ENCODE measurements at places on chromosomes 4 and X. TPM values are rescaled to one million over a fixed set of nuclear protein-coding genes. Genes with fewer than 3 reads are reported as not detected.
A peak's percentile ranks its signal among the peaks of the same experiment; 100 is the strongest.

DNA sequence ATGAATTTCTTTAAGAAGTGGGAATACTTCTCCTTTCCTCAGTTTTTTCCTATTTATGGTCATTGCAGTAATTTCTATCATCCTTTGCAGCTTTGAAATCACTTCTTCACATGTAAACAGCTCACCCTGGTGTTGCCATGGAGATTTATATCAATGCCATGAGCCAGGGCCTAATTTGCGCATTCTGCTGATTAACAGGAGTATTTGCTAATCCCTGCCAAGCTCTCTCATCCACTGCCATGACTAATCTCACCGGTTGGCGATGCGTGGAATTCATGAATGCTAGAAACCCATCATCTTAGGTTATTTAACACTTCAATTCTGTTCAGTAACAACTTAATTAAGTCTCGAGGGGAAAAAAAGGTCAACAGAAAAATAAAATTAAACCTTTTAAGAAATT, 11.8 kb upstream of the FGF13 start:
- DNase-seq: no peak

SCML2 gene
- total RNA-seq: 1.7 TPM

- peak; percentile 12 for DNase-seq
These were observed 19.5 kb downstream of the NSUN7 start for GRCh38 chr4:40769266-40769665.

DNA sequence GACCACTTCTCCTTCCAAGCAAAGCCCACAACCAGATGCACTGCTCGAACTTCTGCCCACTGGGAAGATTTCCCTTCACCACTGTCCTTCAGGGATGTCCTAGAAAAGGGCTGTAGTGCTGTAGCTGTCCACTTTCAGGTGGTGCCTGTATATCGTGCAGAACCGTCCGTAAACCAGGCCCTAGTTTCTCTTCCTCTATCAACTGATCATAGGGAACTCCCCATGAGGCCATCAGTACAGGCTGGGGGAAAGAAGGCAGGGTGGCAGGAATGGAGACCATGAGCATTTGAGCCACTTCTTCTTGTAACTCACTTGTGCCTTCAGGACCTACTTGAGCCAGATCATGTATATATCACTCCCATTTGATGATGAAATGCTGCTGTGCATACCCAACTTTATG, 57.3 kb upstream of the FAM9B start:
- no peak for DNase-seq

- no peak for DNase-seq
These were observed 34.0 kb upstream of the JADE1 start for GRCh38 chr4:128775477-128775876.

DNA sequence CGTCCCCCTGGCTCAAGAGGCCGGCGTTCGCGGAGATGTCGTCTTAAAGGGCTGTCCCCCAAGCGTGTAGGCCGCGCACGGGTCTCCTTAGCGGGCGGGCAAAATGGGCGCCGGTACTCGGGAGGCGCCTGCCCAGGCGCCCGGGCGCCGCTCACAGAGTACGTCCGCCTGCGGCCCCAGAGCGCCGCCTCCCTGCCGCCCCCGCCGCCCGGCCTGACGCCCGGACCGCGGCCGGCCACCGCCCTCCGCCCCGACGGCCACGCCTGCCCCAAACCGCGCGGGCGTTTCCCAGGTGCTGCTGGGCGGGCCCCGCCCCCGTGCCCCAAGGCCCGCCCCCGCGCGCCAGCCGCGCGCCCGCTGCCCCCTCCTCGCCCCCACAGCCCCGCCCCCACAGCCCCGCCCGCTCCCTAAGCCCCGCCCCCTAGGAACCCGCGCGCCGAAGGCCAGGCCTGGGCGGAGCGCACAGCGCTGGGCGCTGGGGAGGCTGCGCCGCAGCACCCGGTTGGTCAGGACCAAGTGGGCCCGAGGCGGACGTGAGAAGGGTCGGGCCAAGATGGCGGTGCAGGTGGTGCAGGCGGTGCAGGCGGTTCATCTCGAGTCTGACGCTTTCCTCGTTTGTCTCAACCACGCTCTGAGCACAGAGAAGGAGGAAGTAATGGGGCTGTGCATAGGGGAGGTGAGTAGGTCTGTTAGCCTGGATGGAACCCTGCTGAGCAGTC, at the start of the genes BRCC3, CMC4 and MTCP1:
Gene BRCC3, plus strand, starts transcription at position 534 of the 719 bp plus-strand sequence. Its CDS starts 20 bp downstream, at position 554.
Gene CMC4, minus strand, starts transcription at position 162 of the 719 bp plus-strand sequence. CDS start 7,113 bp downstream, outside the sequence.
Gene MTCP1, minus strand, starts transcription at position 162 of the 719 bp plus-strand sequence. CDS start 5,126 bp downstream, outside the sequence.
- peak; percentile 81 for DNase-seq

- DNase-seq: peak; percentile 3
These were observed 206.8 kb downstream of the TENM3 start for GRCh38 chr4:182449930-182450439.

- DNase-seq: peak; percentile 58
These were observed 44.7 kb downstream of the GPRASP3 start for GRCh38 chrX:102765217-102765616.

TMEM164 gene
- 11.7 TPM for total RNA-seq

Measured in fibroblast of villous mesenchyme (primary cell).